ENCODE measurements at places on chromosomes 3 and 15.

GRCh38 chr3:107680698-107681097 is 157.9 kb downstream of the BBX start:
- no peak for DNase-seq

GRCh38 chr3:31358473-31359070 is 174.2 kb upstream of the STT3B start:
- DNase-seq: no peak

DNA sequence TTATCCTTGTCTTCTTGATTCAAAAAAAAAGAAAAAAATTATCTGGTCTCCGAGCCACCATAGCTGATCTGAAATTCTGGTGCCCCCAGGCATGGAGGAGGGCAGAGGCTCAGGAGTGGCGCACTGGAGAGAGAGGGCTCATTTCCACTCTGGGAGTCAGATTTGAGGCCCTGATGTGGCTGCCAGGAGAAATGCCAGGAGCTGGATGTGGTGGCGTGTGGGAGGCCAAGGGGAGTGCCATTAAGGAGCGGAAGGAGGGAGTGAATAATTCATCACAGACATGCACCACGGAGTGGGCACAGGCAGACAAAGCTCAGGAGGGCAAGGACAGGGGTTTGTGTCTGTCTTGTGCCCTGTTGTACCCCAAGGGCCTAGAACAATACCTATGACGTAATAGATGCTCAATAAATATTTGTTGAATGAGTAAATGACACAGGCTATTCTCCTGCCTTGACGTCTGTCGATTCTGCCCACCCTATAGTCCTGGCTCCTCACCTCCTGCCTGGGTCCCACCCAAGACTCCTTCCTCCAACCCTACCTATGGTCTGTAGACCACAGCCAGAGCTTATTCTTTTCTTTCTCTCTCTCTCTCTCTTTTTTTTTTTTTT is 12.0 kb upstream of the GRIP2 start:
- DNase-seq: no peak

GRCh38 chr3:155242342-155242741 is 51.1 kb downstream of the STRIT1 start:
- DNase-seq: no peak

DNA sequence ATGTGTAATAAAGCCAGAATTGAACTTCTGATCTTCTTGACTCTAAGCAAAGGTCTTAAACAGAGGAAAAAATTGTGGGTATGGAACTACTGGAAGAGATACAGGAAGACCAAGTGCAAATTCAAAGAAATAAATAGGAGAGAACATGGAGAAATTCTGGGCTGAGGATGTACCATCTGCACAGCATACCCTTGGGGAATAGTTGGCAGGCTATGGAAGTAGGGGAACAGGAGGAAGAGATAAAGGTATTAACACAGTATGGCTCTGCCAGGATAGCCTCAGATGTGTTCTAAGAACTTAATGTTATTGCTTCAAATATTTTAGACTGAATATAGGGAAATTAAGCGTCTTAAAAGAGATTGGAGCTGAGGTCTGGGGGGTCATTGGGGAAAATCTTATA is 485.4 kb downstream of the CNTN3 start:
- DNase-seq: no peak

- no peak for DNase-seq
Measured at GRCh38 chr3:40053663-40054062, 244.3 kb downstream of the MYRIP start.

GRCh38 chr3:160280836-160281235 is 55.6 kb downstream of the C3orf80 start:
- DNase-seq: no peak

DNA sequence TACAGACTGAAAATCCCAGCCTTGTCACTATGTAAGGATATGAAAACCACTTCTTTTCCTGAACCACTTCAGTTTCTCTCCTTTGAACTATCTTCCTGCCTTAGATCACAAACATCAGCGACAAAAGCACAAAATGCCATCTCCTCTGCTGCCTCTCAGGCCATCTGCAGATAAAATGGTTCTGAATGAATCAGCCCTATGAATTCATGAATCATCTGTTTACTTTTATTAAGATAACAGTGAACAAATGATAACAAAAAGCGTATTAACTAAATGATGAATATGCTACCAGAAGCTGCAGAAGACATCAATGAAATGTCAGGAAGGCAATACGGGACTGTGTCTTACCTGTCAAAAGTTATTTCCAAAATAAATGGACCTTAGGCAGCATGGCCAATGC is 928.1 kb downstream of the ROBO1 start:
- DNase-seq: no peak

DNA sequence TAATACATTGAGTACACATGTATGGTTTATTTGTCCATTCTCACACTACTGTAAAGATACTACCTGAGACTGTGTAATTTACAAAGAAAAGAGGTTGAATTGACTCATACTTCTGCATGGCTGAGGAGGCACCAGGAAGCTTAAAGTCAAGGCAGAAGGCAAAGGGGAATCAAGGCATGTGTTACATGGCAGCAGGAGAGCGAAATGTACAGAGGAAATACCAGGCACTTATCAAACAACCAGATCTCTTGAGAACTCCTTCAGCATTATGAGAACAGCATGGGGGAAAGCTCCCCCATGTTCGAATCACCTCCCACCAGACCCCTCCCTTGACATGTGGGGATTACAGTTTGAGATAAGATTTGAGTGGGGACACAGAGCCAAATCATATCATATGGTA is 666.3 kb downstream of the ZBBX start:
- DNase-seq: no peak

GRCh38 chr15:80854104-80854503 is 74.9 kb downstream of the CEMIP start:
- no peak for DNase-seq

GRCh38 chr3:50515565-50516439 is 12.4 kb upstream of the CACNA2D2 start:
- DNase-seq: peak; percentile 93

GRCh38 chr3:14728113-14728512 is 53.2 kb downstream of the C3orf20 start:
- no peak for DNase-seq

GRCh38 chr3:45972534-45973402 is 22.9 kb downstream of the FYCO1 start:
- DNase-seq: no peak

GRCh38 chr15:57403017-57403416 is 26.7 kb downstream of the CGNL1 start:
- DNase-seq: no peak

- DNase-seq: no peak
Measured at GRCh38 chr3:192082730-192083660, 622.0 kb downstream of the PYDC2 start.

- DNase-seq: peak; percentile 20
Measured at GRCh38 chr3:134647902-134648760, 2.7 kb downstream of the KY start.

DNA sequence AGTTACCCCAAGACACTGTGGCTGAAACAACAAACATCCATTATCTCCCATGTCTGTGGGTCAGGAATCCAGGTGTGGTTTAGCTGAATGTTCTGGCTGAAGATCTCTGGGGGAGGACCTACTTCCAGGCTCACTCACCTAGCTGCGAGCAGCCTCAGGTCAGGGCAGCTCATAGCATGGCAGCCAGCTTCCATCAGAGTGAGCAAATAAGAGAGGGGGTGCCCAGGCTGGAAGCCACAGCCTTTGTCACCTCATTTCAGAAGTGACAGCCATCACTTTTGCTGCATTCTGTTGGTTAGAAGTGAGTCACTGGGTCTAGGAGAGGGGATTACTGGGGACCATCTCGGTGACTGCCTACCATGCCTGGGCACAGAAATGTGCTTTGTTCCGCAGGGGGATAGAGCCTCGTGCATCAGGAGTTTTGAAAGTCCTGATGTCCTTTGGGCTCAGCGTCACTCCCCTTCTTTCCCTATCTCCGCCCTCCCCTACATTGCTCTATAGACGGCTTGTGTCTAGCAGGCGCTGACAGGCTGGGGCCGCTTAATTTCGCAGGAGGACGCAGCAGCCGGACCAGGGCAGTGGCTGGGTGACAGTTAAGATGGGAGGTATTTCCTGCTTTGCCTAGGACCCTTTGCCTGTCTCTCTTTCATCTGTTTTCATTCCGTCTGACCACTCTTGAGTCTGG is 25.4 kb downstream of the TGM4 start:
- DNase-seq: no peak

DNA sequence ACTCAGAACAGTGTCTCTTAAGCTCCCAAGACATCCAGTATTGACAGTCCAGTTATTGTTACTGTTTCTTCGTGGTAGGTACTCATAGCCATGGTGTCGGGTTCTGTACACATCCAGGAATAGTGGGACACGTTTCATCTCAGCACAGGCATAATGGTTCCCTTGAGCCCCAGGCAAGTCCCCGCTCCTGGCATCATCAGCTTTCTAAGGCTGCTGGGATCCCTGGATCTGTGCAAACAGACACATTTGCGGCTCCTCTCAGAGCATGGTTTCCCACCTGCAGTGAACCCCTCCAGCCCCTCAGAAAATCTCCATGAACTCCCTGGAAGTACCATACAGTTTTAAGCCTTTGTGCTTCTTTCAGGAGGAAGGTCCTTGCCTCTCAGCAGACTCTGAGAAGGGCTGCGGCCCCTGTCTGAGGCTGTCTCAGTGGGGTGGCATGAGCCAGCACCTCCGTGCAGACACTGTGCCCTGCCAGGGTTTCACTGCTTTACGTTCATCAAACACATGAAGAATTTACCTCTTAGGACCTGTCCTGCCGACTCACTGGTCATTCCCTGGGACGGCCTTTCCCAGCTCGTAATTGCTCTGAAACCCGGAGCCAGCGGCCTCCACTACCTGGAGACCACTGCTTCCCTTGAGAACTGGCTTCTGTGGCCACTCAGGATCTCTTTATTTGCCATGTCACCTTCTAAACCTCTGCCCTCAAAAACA is 124.9 kb downstream of the LRRK1 start:
- peak; percentile 22 for DNase-seq

DNA sequence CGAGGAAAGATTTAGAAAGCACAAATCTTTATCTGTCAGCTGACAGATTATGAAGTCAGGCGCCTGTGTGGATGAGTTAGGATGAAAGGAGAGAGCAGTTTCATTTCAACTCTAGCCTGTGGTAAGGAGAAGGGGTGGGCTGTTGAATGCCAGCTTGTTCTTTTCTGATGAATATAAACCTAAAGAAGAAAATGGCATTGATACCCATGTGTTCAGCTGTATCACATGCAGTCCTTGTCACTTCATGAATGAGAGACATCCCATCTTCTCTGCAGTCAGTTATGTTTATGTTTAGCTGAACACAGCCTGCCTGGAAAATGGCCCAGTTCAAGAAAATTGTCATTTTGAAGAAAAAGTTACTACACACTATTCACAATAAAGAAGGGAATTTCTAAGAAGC is 345.7 kb upstream of the RBMS3 start:
- no peak for DNase-seq

- no peak for DNase-seq
Measured at GRCh38 chr15:90211440-90212143, 10.5 kb downstream of the SEMA4B start.

DNA sequence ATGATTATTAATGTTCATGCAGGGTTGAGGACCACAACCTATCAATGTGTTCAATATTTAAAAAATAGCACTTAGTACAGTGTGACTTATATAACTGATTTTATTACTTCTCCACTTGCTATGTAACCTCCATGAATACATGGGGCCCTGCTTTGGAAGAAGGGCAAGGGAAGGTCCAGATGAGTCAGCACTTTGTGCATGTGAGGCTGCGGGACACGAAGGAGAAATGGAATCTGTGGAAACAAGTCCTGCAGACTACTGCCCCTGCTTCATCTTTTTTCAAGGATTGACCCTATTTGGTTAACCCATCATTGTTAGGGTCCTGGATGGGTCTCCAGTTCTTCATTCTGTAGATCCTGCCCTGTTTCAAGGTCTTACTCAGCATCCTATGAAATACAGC is 1.6 kb downstream of the NXPE3 start:
- DNase-seq: no peak

DNA sequence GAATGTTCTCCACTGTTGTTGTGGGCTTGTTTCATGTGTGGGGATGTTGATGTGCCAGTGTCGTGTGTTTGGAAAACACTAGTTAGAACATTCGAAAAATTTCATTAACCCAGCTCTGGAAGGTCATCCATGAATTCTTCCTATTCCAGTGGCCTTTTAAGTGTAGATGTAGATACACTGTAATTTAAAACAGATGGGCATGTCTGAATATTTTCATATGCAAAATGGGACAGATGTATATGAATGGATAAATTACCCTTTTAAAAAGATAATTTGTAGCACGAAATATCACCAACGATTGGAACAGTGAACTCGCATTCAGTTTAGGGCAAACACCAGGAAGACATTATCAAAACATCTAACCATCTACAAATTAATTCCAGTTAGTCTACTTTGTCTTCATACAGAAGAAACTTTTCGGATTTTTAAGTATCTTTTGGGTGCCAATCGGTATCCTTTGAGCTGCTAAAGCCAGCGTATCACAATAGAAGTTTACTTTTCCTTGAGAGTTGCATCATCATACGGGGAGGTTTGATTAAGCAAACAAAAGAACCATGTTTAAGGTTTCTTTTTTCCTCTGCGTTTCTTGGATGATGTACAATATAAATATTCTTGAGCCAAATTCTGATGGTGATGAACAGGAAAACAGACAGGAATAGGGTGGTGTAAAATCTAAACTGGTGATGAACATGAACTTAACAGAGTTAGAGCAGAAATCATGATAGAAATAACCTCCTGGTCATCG is 528.1 kb downstream of the FOXP1 start:
- DNase-seq: no peak

- peak; percentile 69 for DNase-seq
Measured at GRCh38 chr3:113912552-113913236, 35.1 kb upstream of the ZDHHC23 start.

DNA sequence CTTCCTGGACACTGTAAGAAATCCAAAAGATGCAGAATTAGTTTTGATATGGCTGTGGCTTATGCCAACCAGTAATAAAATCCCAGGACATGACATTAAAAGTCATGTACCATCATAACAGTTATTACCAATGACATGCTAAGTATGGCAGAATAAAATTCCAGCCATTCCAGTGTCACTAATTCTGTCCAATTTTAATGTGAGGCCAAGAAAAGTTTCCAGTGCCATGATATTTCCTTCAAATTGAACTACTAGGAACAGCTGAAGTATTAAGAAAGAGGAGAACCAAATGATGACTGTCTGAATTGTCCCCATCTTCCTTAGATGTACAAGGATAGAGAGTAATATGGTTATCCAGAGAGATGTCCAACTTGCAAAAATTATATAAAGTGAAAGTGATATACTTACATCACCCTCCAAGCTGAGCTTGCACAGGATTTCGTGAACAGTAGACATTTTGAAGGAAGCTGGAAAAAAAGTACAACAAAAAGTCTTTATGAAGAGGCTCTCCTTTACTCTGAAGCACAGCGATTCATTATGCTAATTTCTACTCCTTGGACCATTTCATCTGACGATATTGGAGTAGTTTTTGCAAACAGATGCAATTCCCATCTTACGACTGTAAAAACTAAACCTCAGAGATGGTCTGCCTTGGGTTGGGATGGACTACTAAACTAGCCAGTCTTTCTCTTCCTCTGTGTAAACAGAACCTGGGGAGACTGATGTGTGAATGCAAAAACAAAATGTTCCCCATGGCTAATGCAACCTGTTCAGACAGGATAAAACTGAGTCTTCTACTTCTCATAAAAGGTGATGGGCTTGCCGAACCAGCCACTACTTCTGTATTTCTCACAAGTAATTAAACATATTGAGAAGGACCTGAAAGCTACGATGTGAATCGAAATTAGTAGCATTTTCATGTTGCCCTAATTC is 11.9 kb downstream of the ANXA2 start:
- DNase-seq: no peak

Data from H9 (cell line).